ENCODE measurements at places on chromosomes 3 and 15.

DNA sequence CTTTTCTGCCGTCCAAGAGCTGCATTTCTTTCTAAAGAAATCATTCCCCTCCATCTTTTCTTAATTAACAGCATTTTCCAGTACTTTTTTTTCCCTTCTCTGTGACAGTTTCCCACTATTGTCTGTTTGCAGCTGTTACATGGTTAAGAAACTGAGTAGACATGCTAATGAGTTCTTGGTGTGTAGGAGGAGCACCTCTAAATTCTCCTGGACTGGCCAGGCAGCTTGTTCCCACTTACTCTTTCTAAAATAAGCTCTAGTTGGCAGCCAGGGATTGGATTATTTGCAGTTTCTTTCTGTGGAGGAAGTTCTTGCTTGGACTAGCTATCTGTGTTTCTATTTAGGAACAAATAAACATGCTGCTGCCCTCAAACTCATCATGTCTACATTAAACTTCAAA is 235.1 kb upstream of the GAP43 start:
- no peak for DNase-seq

GRCh38 chr3:16337856-16338540 is 73.0 kb downstream of the OXNAD1 start:
- DNase-seq: no peak

- DNase-seq: peak; percentile 43
Observed at GRCh38 chr3:72679540-72680198, 168.6 kb downstream of the SHQ1 start.

DNA sequence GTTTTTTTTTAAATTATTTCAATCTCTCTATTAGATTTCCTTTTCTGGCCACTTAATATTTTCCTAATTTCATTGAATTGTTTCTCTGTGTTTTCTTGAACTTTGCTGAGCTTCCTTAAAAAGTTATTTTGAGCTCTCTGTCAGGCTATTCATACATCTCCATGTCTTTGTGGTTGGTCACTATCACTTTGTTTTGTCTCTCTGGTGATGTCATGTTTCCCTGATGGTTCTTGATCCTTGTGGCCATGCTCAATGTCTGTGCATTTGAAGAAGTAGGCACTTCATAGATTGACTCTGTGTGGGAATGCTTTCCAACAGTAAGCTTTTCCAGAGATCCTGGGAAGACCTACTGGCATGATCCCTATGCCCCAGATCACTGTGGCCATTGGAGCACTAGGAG is 18.6 kb downstream of the CD200R1 start:
- no peak for DNase-seq

Data from NCI-H774 (cell line).